ENCODE measurements at places on chromosomes 16 and 17.
A peak's percentile ranks its signal among the peaks of the same experiment; 100 is the strongest.

DNA sequence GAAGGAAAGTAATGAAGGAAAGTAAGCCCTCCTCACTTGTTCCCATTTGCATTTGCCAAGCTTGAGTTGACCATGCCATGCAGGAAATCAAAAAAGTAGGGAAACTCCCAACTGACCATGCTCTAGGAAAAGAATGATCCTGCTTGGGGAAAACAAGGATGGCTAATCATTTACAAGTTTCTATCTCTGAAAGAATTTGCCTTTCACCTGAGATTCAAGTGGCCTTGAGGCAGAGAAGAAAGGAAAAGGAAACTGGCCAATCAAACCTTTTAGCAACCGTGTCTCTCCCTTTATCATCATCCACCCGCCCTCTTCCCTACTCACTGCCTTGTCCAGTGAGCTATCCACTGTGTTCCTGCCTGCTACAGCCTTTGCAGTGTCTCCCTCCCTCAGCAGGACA lies 757.2 kb upstream of the SOX9 start:
- DNase-seq, result no peak

DNA sequence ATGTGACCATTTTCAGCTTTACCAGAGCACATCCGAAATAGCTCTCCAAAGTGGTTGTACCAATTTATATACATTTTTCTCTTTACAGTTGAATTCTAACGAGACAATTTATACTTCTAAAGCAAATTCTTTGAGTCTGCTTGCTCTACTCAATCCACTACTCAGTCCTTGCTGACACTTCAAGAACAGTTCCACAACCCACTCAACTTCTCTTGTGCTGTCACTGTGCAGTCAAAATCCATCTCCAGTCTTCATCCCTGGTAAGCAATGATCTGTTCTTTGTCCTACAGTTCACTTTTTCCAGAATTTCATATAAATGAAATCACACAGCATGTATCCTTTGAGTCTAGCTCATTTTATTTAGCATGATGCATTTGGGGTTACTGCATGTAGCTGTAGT lies 30.6 kb downstream of the NETO2 start:
- DNase-seq, result no peak

DNA sequence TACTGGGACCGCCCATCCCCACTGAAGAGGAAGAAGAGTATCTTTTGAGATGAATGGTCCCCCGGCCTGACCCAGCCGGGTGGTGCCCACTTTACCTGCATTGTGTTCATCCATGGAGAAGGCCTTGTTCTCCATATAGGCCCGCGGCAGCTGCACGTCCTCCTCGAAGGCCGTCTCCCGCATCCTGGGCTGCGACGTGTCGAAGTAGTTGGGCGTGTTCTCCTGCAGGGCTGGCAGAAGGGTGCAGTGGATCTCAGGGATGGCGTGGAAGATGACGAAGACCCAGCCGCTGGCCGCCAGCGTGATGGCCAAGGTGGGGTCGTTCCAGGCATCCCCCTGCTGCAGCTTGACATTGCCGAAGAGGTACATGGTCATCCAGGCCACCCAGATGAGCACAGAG lies 12.9 kb downstream of the GPRC5B start:
- DNase-seq, result no peak

- no peak for DNase-seq
Measured at GRCh38 chr17:19390951-19391350, 4.0 kb upstream of the MFAP4 start.

DNA sequence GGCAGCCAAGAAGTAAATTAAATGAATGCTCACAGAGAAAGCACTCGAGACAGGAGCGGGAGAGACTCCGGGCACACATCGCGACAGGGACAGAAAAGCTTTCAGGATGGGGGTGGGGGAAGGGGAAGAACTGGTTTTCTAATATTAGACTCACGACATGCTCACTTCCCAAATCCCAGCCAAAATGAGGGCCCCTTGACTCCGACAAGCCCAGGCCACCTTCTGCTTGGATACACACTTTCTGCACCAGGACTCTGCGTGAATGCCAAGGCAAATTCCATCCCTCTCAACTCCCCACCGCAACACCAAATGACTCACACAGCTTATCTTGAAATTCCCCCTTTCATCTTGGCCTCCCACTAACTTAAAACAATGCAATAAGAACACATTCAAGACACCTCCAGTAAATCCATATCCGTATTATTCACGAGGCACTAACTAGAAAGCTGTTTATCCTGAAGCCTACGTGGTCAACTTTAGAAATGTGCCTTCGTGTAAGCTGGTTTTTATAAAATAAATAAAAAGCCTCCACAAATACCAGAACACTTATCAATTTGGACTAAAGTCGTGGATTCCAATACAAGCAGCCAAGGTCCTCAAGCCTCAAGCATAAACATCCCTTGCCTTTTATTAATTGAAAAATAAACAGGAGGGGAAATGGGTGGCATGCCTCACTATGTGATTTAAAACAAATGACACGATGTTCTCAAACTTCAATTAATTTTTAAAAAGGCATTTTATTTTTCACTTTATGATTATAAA lies 46.1 kb downstream of the NXN start:
- peak; percentile 79 for DNase-seq

- no peak for DNase-seq
Measured at GRCh38 chr16:11219178-11219577, 36.8 kb downstream of the SOCS1 start.

DNA sequence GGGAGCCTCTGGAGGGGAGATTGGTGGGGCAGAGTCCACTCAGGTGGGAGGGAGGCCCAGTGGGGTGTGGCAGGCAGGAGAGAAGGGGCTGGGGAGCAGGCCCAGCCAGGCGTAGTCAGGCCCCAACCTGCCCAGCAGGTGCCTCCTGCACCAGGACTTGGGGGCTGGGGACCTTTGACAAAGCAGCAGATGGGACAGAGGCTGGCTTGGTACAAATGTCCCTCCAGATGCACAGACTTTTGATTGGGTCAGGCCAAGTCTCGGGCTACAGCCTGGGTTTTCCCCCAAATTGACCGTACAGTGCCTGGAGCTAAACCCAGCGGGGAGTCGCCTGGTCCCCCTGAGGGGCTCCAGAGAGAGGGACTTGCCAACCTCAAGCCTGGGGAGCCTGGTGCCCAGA lies 411 bp downstream of the GGT6 start:
- DNase-seq, result no peak

- DNase-seq, result no peak
Measured at GRCh38 chr16:88651276-88651988, 579 bp upstream of the CYBA start.

DNA sequence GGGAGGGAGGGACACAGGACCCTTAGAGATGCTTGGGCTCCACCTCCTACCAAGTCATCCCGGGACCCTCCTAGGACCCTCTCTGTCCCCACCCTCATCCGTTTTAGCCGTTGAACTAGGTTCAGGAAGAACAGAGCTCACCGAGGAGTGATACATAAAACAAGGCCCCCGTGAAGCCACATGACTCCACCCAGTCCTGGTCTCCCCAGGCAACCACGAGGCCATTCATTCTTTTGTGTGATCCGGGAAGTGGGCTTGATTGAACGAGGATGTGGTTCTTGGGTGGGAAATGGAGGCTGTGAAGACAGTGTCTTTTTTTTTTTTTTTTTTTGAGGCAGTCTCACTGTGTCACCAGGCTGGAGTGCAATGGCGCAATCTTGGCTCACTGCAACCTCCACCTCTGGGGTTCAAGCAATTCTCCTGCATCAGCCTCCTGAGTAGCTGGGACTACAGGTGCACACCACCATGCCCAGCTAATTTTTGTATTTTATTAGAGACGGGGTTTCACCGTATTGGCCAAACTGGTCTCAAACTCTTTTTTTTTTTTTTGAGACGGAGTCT lies 14.8 kb downstream of the TRARG1 start:
- DNase-seq, result no peak

- no peak for DNase-seq
Measured at GRCh38 chr17:39870776-39871175, 2.8 kb downstream of the ZPBP2 start.

DNA sequence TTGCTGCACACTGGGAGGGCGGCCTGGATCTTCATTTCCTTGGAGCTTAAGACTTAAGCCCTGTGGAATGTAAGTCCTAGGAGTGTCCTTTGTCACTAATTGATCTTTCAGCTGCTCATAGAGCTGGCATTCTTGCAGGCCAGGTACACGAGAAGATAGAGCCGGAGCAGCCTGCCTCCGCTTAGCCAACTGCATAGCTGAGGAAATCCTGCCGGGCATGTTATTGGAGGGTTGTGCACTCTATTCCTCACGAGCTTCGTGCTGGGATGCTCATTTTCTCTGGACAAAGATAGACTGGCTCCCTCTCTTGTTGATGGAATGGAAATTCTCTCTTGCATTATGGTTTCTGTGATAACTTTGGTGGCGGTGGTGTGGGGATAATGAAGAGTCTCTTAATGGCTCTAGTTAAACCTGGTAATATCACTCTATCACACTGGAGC lies 76.9 kb downstream of the RPA1 start:
- DNase-seq, result no peak

- peak; percentile 79 for DNase-seq
Measured at GRCh38 chr17:48055531-48056245, 7.5 kb downstream of the NFE2L1 start.

DNA sequence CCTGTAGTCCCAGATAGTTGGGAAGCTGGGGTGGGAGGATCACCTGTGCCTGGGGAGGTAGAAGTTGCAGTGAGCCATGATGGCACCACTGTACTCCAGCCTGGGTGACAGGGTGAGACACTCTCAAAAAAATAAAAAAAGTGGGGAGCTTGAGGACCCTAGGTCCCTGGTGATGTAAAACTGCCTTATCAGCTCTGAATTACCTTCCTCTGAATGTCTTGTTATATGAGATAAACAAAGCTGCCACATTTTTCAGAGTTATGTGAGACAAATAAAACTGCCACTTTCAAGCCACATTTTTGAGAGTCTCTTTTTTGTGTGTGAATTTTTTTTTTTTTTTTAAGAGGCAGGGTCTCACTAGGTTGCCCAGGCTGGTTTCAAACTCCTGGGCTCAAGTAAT lies 32.0 kb upstream of the B4GALNT2 start:
- no peak for DNase-seq

GRCh38 chr16:84603140-84603816 lies 14.6 kb downstream of the COTL1 start:
- peak; percentile 90 for DNase-seq
